ENCODE measurements at places on chromosomes 13 and 19. TPM values are rescaled to one million over a fixed set of nuclear protein-coding genes. Genes with fewer than 3 reads are reported as not detected.

DNA sequence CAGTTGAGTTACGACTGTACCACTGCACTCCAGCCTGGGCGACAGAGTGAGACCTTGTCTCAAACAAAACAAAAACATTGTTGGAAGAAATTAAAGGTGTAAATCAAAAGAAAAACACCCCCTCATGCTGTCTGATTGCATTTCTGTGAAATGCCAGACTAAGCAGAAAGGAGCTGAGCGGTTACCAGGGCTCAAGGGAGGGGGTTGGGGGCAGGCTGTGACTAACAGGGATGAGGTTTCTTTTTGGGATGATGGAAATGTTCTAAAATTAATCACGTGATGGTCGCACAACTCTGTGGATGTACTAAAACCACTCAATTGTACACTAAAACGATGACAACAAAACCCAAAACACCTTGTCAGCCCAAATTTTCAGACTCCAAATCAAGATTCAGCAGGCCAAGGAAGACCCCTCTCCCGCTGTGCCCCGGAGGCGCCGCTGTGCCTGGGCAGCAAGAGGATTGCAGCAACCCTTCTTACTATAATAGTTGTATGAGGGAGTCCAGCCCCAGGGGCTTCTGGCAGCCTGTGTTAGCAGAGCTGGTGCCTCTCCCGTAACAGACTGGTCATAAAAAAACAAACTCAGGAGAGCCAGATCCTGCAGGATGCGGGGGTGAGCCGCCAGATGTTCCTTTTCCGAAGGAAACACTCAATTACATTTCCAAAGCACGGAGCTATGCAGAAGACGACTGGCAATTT is 20.9 kb downstream of the CAPS start:
- DNase-seq: no peak

DNA sequence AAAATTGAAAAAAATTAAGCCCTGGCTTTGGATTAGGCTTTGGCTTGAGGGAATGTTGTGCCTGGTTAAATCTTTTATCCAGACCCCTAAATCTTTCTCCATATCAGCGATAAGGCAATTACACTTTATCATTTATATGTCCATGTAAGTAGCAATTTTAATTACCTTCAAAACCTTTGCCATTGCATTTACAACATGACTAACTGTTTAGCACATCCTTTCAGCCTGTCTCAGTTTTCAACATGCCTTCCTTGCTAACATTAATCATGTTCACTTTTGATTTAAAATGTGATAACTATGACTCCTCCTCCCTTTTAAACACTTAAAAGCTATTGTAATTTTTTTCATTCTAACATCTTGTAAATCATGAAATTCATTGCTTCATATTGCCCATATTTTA is 583.7 kb downstream of the SLITRK1 start:
- DNase-seq: no peak

- DNase-seq: no peak
Observed at GRCh38 chr13:111241862-111242261, 78.6 kb upstream of the TEX29 start.

DNA sequence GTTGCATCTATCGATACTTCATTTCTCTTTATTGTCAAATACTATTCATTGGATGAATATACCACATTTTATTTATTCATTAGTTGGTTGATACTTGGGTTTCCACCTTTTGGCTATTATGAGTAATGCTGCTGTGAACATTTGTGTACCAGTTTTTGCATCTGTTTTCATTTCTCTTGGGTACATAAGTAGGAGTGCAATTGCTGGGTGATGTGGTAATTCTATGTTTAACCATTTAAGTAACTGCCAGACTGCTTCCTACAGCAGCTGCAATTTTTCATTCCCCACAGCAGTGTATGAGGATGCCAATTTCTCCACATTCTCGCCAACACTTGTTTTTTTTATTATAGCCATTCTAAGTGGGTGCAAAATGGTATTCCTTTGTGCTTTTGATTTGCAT is 2.6 kb downstream of the KCNJ14 start:
- no peak for DNase-seq

- DNase-seq: no peak
Observed at GRCh38 chr13:112113851-112114250, 46.9 kb downstream of the SOX1 start.

DNA sequence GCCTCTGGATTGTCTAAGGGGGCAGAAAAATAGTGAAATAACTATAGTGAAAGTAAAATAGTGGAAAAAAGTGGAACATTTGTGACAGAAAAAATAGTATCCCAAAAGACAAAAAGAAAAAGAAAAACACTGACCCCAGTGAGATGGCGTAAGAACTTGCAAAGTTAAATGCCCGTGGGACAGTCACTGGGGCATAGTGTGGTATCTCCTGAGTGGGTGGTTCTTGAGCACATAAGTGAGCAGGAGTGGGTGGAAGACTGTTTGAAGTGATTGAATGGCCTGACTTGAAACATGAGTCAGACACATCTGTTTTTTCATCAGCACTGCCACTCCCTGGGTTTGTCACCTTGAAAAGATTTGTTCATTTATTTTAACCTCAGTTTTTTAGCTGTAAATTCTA is 2.5 kb downstream of the ZNF430 start:
- peak; percentile 57 for DNase-seq

DNA sequence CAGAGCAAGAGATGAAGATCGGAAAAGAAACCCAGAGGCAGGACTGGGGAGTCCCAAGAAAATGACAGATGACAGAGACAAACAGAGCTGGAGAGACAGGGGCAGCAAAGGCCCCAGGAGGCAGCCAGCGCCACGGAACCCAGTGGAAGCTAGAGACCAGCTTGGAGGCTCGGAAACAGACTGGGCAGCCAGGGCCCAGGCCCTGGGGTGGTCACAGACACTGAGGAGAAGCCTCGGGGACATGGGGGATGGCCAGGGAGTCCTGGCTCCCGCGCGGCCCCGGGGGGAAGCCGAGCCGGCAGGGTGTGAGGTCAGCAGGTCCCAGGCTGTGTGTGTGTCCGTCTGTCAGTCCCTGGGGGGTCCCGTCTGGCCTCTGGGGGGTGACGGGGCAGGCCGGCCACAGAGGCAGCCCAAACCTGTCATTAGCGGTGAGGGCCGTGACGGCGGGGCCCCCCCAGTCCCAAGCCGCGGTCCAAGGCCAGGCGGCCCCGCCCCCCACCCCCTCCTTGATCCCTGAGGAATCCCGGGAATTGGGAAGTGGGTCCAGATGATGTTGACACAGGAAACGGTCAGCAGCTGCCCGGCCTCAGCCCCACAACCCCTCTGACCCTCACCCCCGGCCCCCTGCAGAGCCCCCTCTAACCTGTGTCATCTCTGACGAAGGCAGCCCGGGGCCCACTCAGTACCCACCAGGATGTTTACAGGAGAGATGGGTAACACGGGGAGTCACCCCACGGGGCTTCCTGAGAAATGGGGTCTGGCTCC is 2.5 kb upstream of the TMEM190 start:
- peak; percentile 73 for DNase-seq

DNA sequence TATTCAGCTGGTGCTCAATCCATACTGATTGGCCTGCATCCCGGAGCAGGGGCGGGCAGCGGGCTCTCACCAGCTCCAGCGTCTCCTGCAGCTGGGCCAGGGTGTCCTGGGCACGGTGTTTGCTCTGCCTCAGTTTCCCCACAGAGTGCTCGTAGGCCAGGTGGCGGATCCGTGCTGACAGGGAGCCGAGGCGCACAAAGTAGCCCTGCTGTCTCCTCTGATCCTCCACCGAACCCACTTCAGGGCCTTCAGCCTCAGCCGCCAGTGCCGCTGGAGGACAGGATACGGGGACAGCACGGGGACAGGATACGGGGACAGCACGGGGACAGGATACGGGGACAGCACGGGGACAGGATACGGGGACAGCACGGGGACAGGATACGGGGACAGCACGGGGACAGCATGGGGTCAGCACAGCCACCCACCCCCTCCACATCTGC is 7.3 kb upstream of the PLIN4 start:
- no peak for DNase-seq

GRCh38 chr19:48433337-48433736 is 12.4 kb upstream of the GRWD1 start:
- DNase-seq: no peak

DNA sequence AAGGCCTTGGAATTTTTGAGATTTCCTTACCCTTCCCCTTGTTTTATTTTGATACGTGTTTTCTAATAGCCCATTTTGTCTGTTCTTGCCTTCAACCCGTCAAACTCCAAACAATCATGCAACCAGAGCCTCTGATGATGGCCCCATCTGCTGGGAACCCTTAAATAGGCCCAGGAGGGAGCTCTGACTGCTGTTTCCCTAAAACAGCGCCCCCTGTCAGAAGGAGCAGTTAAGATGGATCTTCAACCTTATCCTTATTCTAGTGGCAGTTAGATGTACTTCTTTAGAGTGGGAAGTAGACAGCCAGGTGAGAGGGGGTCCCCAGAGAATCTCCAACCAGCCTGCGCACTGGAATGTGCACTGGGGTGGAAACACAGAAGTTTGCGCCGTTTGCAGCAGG is 1031.0 kb upstream of the PCDH9 start:
- DNase-seq: no peak

DNA sequence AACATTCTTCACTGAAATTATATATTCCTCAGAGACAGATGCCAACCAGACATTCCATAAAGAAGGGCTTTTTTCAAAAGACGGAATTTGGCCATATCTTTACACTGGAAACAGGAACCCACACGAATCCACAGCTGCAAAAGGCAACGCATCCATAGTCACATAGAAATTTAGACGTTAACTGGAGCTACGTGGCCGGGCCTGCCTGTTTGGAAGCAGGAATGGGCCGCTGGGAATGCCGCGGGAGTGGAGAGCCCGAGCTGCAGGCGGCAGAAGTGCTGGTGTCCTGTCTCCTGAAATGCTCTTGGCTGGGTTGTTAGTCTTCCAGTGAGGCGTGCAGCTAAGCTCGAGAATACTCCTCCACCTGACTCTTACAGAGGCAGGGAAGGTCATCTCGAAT is 122.2 kb downstream of the KL start:
- DNase-seq: no peak

- no peak for DNase-seq
Observed at GRCh38 chr13:63880705-63881104, 2465.1 kb upstream of the PCDH20 start.

DNA sequence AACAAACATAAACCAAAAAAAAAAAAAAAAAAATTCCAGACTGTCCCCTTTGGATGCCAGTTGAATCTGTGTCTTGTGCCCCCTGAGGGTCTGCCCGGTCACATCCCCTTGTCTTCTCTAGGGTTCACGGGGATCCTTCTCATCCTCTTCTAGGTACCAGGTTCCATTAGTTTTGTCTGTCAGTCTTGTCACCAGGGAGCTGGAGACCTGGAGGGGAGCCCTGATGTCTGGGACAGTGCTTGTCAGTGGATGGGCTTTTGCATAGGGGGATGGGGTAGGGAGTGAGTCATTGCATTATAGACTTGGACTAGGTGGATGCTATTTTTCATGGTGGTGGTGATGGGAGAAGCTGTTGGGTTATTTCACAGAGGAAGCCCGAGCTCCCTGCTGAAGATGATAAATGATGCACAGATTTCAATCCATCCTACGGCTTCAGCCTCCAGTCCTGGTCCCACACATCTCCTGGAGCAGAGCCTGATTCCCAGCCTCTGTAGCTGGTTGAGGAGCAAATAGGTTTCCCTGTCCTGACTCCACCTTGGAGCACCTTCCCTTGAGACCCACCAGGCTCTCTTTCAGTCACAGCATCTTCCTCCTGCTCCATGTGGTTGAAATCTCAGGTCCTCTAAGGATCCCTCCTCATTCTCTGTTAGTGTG is 26.0 kb downstream of the WTIP start:
- no peak for DNase-seq

DNA sequence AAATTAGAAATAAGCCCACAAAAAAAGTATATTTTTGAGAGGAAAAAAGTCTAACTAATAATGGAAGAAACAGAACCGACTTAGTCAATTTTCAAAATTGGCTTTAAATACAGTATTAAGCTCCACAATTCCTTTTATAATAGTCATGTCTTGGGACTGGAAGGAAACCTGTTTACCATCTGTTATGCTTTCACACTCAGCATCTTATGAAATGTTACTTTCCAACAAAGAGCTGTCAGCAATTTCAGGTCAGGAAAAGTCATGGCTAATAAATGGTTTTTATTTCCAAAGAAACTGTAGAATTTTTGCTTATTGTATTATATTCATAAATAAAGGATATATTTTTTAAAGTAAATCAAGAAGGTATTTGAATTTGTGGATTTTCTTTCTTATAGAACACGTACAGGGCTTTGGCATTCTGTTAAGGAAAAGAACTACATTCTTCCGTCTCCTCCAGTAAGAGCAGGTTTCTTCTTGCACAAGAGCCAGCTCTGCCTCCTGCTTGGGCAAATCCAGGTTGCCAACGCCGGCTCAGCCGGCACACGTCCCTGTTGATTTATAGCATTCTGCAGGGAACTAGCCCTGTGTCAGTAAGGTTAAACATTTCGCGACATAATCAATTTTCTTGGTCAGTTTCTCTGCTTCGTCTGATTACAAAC is 52.9 kb upstream of the GPR12 start:
- DNase-seq: no peak

GRCh38 chr19:32971012-32971595 is 654 bp downstream of the CEP89 start:
- peak; percentile 4 for DNase-seq

DNA sequence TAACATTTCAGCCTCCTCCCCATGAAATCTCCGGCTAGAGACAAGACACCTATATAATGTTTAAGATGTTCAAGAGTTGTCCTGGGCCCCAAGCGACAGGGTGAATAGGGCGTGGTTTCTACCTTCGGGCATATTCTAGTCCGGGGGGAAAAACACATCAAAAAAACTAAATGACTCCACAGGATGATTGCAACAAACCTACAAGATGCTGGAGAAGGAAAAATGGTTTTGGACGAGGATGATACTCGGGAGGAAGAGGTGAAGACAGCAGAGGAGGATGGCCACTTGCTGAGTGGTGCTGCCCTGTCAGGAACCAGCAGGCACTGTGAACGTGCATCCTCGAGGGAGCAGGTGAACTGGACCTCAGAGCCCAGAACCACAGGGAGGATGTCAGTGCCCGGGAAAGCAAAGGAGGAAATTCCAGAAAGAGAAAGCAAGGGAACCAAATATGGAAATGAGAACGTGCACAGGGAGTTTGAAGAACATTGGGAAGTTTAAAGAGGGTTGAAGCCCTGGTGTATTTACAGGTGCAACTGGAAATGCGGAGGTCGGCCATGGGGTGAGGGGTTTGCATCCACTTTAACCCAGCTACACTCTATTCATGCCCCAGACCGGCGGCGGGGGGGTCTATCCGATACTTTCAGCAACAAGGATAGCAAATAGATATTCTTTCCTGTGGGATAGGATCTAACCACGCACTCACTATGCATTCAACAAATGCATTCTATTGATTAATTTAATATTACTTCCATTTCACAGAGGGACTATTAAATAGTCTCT is 50.6 kb downstream of the COL4A1 start:
- DNase-seq: no peak

- peak; percentile 54 for DNase-seq
Observed at GRCh38 chr13:26062853-26063444, 11.1 kb upstream of the SHISA2 start.

GRCh38 chr13:50396001-50396400 is 380.8 kb downstream of the KCNRG start:
- DNase-seq: no peak

The RPL18A gene
- 953 TPM for total RNA-seq

The ZNF682 gene
- total RNA-seq: 1.1 TPM

The FAM124A gene
- 2.8 TPM for total RNA-seq

The CLEC11A gene
- 7.9 TPM for total RNA-seq

The PRKD2 gene
- total RNA-seq: 18.8 TPM
